ENCODE measurements at places on chromosomes 12 and 14. TPM values are rescaled to one million over a fixed set of nuclear protein-coding genes. Genes with fewer than 3 reads are reported as not detected.

GRCh38 chr12:106288494-106289195, 13.9 kb upstream of the TCP11L2 start:
- no peak overlapping the region for H3K4me3 ChIP-seq
- no peaks in the 10 kb centered on the region for H3K27me3 ChIP-seq
- no peaks in the 10 kb centered on the region for H3K36me3 ChIP-seq
- peaks cover 40% of the 10 kb centered on the region for H3K4me1 ChIP-seq

The ANKS1B gene
- total RNA-seq: not detected

- peaks cover 23% of the 10 kb centered on the region for H3K36me3 ChIP-seq
- DNase-seq: no peak
- H3K27ac ChIP-seq: no peak overlapping the region
- H3K4me3 ChIP-seq: peak overlapping the region; percentile 72
- no peaks in the 10 kb centered on the region for H3K27me3 ChIP-seq
- peaks cover 40% of the 10 kb centered on the region for H3K4me1 ChIP-seq
Measured at GRCh38 chr14:61764342-61765122, 2.3 kb downstream of the SNAPC1 start.

GRCh38 chr14:90005441-90005840, 49.7 kb downstream of the TDP1 start:
- H3K27me3 ChIP-seq: no peaks in the 10 kb centered on the region
- H3K4me3 ChIP-seq: no peak overlapping the region
- no peak overlapping the region for H3K27ac ChIP-seq
- no peak for DNase-seq

- H3K4me3 ChIP-seq: no peak overlapping the region
- DNase-seq: no peak
- no peaks in the 10 kb centered on the region for H3K36me3 ChIP-seq
- H3K4me1 ChIP-seq: peaks cover 15% of the 10 kb centered on the region
- no peaks in the 10 kb centered on the region for H3K27me3 ChIP-seq
Measured at GRCh38 chr12:54225666-54226065, 36.9 kb upstream of the SMUG1 start.

DNA sequence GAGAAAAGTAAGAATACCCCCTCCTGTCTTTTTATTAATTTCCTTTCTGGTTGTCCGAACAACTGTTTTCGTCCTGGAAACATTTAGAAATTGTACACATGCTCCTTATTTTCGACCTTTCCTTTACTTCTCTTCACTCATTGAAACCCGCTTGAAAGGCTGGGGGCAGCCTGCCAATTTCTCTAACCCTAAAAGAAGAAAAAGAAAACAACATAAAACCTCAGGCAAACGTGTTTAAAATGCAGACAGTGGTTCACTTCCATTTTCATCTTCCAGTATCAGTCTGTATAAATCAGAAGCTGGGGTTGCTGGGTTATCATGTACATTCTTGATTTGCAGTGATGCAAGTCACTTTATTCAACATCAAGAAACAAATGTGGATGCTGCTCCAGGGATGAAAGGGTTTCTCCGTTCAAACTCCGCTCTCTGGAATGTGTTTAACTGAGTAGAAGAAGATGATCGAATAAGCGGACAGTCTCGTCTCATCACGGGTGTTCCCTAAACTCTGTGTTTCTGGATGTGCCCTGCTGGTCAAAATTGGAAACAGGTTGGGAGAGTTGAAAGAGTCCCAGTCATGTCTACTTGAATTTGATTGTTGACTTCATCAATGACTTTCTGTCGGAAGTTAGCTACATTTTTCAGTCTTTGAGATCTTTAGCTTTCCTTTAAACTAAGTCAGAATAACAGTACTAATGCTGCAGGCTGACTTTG, 1042.2 kb downstream of the BCL11B start:
- no peak overlapping the region for H3K27ac ChIP-seq
- H3K4me3 ChIP-seq: no peak overlapping the region
- DNase-seq: no peak
- H3K27me3 ChIP-seq: 0 out of 2 replicates have a peak, but pooled peaks cover 5% of the 10 kb centered on the region
- H3K4me1 ChIP-seq: no peaks in the 10 kb centered on the region
- H3K36me3 ChIP-seq: no peaks in the 10 kb centered on the region

DNA sequence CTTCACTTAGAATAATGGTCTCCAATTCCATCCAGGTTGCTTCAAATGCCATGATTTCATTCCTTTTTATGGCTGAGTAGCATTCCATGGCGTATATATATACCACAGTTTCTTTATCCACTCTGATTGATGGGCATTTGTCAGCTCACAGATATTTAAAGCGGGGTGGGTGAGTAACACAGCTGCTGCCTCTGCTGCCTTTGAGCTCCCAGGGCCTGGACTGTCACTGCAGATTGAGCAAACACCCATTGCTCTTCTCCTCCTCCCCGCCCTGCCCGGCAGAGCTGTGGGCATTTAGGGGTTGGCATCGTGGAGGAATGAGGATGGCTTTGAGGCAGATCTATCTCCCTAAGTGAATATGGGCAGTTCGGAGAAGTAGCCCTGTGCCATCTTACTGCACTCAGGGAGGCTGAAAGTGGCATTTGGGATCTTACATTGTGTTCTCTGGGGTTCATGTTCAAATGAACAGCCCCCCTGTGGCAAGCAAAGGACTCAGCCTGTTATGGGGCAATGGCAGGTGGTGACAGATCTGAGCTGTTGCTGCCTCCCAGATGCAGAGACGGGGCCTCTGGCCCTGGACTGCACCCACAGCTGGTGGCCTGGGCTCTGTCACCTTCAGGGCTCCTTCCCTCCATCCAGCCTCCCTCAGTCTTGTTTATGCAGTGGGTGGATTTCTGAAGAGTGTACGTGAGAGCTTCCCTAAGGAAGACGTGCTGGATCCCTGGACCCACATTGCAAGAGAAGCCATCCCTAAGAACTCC, 4.9 kb downstream of the RFLNA start:
- no peaks in the 10 kb centered on the region for H3K36me3 ChIP-seq
- no peak overlapping the region for H3K27ac ChIP-seq
- no peaks in the 10 kb centered on the region for H3K4me1 ChIP-seq
- no peak overlapping the region for H3K4me3 ChIP-seq

- H3K27ac ChIP-seq: no peak overlapping the region
- no peak overlapping the region for H3K4me3 ChIP-seq
- H3K27me3 ChIP-seq: no peaks in the 10 kb centered on the region
- H3K36me3 ChIP-seq: no peaks in the 10 kb centered on the region
- H3K4me1 ChIP-seq: no peaks in the 10 kb centered on the region
Measured at GRCh38 chr14:25381498-25381897, 331.6 kb upstream of the STXBP6 start.

- no peaks in the 10 kb centered on the region for H3K36me3 ChIP-seq
- 0 out of 2 replicates have a peak overlapping the region, but pooled peaks have one; percentile 32 for H3K27ac ChIP-seq
- peaks cover 11% of the 10 kb centered on the region for H3K4me1 ChIP-seq
- no peaks in the 10 kb centered on the region for H3K27me3 ChIP-seq
- DNase-seq: no peak
- H3K4me3 ChIP-seq: no peak overlapping the region
Measured at GRCh38 chr12:118337194-118337838, 35.4 kb downstream of the TAOK3 start.

The IGF1 gene
- not detected for total RNA-seq

The SLC10A1 gene
- not detected for total RNA-seq

The AICDA gene
- total RNA-seq: not detected

The DERA gene
- total RNA-seq: 67.3 TPM

DNA sequence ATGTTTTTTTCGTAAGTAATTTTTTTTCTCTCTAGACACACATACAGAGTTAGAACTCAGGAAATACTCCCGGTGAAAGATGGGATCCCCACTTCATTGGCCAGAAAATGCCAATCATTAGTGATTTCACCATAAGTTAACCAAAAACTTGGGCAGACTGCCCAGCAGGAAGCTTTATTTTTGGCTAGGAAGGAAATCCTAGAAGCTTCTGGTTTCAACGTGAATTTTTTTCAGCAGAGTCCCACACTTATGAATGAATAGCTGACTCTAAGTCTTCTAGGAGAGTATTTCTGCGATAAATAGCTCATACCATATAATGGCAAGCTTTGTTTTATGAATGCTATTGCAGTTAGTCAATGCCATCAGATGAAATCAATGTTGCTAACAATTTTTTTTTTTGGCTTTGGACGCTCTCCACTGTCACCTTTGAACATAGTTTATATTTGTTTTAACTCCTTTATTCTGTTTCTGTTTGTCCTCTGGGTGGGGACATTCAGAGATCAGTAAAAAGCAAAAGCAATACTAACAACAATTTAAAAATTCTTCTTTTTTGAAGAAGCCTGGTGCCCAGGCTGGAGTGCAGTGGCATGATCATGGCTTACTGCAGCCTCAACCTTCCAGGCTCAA, 9.5 kb downstream of the PPP1CC start:
- H3K27ac ChIP-seq: no peak overlapping the region
- H3K4me3 ChIP-seq: no peak overlapping the region
- no peak for DNase-seq
- H3K27me3 ChIP-seq: no peaks in the 10 kb centered on the region

DNA sequence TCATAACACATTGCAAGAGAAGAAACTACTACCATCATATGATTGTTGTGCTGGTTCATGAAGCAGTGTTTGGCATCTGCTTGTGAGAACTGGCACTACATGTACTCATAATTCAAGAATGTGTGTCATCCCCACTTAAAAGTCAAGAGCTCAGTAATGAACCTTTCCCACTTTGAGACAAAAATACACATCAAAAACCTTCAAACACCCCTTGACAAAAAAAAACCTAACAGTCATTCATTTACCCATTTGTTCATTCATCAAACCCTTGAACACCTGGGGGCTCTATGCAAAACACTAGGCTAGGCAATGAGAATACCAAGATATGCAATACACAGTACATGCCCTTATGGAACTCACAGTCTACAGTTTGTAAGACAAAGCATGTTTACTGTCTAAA, 40.0 kb downstream of the KIF21A start:
- no peaks in the 10 kb centered on the region for H3K27me3 ChIP-seq
- no peak for DNase-seq
- no peaks in the 10 kb centered on the region for H3K4me1 ChIP-seq

DNA sequence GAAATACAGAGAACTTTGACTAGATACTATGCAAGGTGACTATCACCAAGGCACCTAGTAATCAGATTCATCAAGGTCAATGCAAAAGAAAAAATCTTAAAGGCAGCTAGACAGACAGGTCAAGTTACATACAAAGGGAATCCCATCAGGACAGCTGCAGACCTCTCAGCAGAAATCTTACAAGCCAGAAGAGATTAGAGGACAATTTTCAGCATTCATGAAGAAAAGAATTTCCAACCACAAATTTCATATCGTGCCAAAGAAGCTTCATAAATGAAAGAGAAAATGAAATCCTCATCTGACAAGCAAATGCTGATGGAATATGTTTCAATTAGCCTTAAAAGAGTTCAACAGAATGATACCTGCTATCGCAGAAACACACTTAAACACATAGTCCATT, 913.7 kb downstream of the RPS29 start:
- no peaks in the 10 kb centered on the region for H3K4me1 ChIP-seq
- H3K4me3 ChIP-seq: no peak overlapping the region
- H3K36me3 ChIP-seq: no peaks in the 10 kb centered on the region
- no peak overlapping the region for H3K27ac ChIP-seq
- DNase-seq: no peak

- no peak overlapping the region for H3K27ac ChIP-seq
- peaks cover 8% of the 10 kb centered on the region for H3K4me1 ChIP-seq
- no peak overlapping the region for H3K4me3 ChIP-seq
- H3K36me3 ChIP-seq: no peaks in the 10 kb centered on the region
- H3K27me3 ChIP-seq: no peaks in the 10 kb centered on the region
- no peak for DNase-seq
Measured at GRCh38 chr14:69690042-69690441, 76.9 kb upstream of the SRSF5 start.

The CDH24 gene
- total RNA-seq: 16.4 TPM

The MCRS1 gene
- total RNA-seq: 66.9 TPM

- no peak overlapping the region for H3K27ac ChIP-seq
- H3K4me1 ChIP-seq: peaks cover 21% of the 10 kb centered on the region
- H3K36me3 ChIP-seq: no peaks in the 10 kb centered on the region
- no peak overlapping the region for H3K4me3 ChIP-seq
Measured at GRCh38 chr14:90649557-90650135, 166.6 kb downstream of the TTC7B start.

The CLEC6A gene
- total RNA-seq: not detected

DNA sequence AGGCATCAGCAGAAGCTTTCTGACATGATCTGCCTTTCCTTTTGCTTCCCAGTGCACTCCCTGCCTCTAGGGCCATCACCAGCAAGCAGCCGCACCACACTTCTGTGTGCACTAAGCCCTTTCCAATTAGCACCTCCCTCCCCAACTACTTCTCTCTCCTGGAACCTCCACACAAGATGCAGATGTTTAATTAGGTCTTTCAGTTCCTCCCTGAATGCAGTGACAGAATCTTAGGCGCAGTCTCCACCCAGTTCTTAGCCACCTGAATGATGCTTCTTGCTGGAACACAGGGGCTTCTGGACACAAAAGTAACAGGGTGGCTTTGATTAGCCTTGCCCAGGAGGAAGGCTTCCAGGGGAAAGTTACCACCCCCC, 32.9 kb downstream of the NIN start:
- H3K27me3 ChIP-seq: no peaks in the 10 kb centered on the region
- no peak for DNase-seq
- H3K4me1 ChIP-seq: no peaks in the 10 kb centered on the region
- H3K27ac ChIP-seq: no peak overlapping the region
- no peak overlapping the region for H3K4me3 ChIP-seq

GRCh38 chr12:46722394-46723185, 103.2 kb downstream of the SLC38A4 start:
- H3K27ac ChIP-seq: no peak overlapping the region
- DNase-seq: no peak
- H3K27me3 ChIP-seq: no peaks in the 10 kb centered on the region
- H3K4me1 ChIP-seq: no peaks in the 10 kb centered on the region

DNA sequence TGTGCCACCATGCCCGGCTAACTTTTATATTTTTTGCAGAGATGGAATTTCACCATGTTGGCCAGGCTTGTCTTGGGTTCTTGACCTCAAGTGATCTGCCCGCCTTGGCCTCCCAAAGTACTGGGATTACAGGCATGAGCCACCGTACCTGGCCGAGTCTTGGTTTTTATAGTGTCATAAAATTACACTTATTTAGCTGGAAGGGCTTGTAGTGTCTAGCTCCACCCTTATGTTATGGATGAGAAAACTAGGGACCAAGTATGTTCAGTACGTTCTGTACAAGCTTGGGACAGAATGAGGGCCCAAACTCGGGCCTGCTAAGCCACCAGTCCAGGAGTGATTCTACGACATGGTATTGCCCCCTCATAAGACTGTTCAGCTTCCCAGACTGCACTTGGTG, 35.1 kb downstream of the SYNE2 start:
- DNase-seq: no peak
- H3K4me3 ChIP-seq: no peak overlapping the region
- no peak overlapping the region for H3K27ac ChIP-seq
- H3K27me3 ChIP-seq: no peaks in the 10 kb centered on the region

The FOXN4 gene
- not detected for total RNA-seq

- H3K27ac ChIP-seq: no peak overlapping the region
- peak overlapping the region; percentile 71 for H3K4me3 ChIP-seq
- peak; percentile 52 for DNase-seq
- H3K36me3 ChIP-seq: no peaks in the 10 kb centered on the region
Measured at GRCh38 chr14:106843951-106844483, 1317.6 kb downstream of the TMEM121 start.

The STXBP6 gene
- total RNA-seq: 10.0 TPM

All from PC-9 (cell line).